ENCODE measurements at places on chromosomes 3 and 15.

DNA sequence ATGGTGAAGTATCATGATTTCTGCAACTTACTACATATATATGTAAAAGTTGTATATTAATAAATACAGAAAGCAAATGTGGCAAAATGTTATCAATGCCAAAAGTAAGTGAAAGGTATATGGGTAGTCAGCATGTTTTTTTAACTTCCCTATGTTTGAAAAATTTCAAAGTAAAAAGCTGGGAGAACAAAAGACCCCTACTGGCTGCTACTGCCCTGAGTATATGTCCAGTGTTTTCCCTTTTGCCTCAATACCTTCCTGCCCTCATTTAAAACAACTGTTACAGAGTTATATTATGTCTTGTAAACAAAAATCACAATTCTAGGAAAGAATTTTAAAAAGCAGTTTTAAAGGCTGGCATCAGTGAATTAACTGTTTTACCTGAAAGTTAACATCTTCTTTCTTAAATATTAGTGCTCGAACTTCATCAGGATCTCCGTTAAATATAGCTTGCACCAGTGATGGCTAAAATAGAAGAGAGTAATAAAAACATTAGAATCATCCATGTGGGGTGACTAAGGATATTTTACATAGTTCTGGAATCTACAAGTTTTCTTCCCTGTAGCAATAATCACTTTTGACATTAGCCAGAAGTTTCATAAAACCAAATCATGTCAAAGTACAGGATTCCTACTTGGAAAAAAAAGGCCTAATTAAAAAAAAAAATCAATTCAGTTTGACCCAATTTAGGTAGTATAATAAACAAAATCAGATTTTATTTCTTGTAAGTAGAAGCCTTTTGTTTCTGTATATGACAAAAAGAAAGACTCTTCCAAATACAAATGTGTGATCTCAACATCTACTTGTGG is 2.7 kb downstream of the ANKRD28 start:
- no peak for DNase-seq

GRCh38 chr3:31004025-31004678 is 109.7 kb upstream of the GADL1 start:
- no peak for DNase-seq

DNA sequence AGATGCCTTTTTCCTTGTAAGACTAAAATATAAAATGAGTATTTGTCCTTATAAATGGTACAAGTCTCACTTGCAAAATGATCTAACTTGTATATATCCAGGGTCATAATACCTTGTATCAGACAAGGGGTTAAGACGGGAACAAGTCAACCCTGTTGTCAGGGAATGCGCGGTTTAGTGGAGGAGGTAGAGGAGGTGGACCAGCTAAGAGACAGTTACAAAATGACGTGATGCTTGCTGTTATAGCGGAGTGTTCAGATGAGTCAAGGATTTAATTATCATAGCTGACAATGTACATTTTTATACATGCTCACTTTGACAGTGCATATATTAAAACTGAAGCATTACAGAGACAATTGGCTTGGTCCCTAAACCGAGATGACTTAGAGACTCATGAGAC is 26.8 kb upstream of the KLHL25 start:
- DNase-seq = no peak

DNA sequence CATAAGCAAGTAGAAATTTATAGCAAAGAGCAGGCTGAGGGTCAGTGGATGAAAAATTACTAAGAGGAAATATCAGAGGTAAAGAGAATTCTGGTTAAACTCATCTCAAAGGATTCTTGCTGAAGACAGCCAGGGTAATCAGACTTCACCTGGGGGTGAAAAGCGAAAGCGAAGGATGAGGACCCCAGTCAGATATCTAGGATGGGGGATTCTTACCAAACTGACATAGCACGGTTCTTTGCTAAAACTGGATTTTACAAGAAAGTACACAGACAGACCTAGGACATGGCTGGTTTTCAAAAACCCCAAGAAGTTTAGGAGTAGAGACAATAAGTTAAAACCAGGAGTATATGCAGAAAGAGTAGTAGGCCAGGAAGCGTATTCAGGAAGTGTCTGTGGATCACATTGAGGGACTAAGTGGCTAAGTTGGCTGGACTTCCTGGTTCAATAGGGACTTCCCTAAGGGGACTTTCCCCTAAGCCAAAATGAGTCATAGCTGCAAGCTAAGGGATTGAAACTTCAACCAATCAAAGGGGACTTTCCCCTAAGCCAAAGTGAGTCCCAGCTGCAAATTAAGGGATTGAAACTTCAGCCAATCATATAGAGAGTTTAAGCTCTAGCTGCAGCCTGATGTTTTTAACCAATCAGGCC is 2.4 kb upstream of the CFAP91 start:
- no peak for DNase-seq

DNA sequence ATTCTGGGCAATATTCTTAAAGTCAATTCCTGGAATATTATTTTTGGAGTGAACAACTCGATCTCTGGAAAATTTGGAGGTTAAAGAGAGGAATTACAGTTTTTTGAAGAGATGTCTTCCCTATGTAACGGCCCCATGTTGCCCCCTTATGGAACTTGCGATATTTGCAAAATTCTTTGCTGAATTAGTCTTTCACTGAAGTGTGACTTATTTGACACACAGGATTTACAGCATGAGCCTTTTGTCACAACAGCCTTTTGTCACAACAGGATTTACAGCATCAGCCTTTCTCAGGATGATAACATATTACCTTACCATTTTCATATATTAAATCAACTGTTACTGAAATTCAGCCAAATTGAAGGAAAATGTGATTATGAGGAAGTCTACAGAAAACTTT is 37.8 kb upstream of the SPTSSB start:
- DNase-seq = peak; percentile 22

DNA sequence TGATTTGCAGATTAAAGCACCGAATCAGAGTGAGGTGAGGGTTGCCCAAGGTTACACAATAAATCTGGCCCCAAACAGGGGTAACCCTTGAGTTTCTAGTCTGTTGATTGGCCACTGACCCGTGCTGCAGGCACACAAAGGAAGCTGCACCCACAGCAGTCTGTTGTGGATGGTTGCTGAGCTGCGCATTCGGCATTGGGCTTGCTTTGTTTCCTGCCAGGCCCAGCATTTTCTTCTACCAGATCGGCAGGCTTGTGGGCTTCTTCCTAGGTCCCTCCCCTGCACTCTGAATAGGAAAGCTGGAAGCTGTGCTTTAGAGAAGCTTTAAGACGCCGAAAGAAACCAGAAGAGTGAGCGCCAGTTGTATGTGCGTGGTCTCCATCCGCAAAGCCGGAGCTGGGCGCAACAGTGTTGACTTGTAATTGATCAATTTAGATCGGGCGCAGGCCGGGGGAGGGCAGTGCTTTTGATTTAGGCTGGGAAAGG is 12.1 kb downstream of the B3GNT5 start:
- DNase-seq = peak; percentile 50

- DNase-seq = no peak
Measured at GRCh38 chr3:105316331-105316730, 50.4 kb upstream of the ALCAM start.

GRCh38 chr3:98657457-98657856 is 64.0 kb upstream of the CPOX start:
- no peak for DNase-seq

DNA sequence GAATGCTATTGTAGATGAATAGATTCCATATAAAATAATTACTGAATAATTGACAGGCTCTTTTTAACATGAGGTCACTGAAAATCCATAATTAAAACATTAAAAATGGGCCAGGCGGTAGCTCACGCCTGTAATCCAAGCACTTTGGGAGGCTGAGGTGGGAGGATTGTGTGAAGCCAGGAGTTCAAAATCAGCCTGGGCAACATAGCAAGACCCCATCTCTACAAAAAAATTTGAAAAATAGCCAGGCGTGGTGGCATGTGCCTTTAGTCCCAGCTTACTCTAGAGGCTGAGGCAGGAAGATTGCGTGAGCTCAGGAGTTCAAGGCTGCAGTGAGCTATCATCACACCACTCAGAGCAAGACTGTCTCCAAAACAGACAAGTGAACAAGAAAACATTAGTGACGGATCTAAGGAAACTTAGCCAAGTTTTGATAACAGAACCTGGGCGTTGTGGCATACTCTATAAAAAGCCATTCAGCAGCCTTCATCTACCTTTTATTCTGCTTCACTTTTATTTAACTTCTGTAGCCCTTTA is 110.5 kb downstream of the KLHL25 start:
- no peak for DNase-seq

- DNase-seq = no peak
Measured at GRCh38 chr3:67617518-67617917, 36.9 kb downstream of the SUCLG2 start.

DNA sequence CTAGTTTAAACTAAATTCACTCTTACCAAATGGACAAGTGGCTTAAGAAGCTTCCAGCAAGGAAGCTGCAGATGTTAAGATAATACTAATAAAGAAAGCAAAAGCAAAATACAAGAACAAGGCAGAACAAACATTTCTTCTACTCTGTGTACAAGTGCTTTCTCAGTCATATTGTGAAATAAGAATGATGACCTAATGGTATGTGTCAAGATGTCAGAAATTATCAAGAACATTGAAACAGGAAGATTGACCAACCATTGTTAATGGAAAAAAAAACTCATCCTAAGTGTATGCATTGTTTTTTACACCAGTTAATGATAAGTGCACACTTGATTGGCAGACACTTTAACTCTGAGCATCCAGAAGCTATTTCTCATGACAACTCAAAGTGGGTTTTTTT is 65.4 kb upstream of the P2RY1 start:
- no peak for DNase-seq

- no peak for DNase-seq
Measured at GRCh38 chr3:535566-536416, 339.2 kb downstream of the CHL1 start.

DNA sequence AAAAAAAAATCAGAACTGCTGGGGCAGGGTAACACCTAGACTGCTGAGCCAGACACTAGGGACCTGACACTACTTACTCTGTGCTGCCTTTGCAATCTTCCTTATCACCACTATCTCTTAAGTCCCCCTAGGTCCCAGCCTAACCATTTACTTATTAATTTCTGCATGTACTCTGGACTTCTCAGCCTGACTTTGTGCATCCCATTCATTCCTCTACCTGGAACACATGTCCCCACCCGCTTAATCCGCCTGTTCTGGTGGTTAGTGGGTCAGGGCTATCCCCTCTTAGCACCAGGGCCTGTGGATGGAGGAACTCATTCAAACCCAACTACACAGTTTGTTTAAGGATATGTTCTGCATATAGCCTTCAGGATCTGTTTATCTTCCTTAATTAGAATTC is 5.0 kb upstream of the CACNA1D start:
- no peak for DNase-seq

DNA sequence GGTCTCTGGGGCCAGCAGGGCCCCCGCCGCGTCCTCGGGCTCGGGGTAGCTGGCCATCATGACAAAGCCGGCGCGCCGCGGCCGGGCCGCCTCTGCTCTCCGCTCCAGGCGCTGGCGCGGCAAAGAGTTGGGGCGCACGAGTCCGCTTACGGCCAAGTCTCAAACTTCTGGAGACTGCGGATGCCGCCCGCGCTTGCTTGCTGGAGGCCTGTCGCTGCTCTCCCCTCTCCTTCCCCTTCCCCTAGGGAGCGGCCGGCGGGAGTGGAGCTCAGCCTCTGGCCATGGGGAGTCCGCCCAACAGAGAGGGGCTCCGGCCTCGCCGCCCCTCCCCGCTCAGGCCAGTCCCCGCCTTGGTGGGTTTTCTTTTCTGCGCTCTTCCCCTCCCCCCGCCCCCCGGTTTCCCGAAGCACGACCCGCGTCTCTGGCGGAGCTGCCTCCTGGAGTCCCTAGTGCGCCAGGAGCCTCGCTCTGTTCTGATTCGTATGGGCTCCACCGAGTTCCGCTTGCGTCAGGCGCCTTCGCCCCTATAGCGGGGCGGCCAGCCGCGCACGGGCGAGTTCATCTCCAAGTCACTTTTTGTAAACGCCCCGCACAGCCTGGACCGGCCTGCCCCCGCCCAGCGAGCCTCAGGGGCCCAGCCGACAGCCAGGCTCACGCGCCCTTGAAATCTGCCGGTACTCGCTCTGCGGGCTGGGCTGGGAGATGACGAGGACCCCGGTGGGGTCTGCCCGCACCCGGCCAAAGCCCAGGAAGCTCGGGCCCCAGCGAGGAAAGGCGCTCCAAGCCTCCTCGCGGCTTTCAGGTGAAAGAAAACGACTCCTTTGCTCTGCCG is at the start of the genes FOXL2 and FOXL2NB:
FOXL2 (minus strand) TSS at position 475 of the 832 bp plus-strand sequence; CDS start at position 60, 415 bp downstream.
FOXL2NB (plus strand) TSS at position 555 of the 832 bp plus-strand sequence; CDS start at position 703, 148 bp downstream.
- DNase-seq = no peak

DNA sequence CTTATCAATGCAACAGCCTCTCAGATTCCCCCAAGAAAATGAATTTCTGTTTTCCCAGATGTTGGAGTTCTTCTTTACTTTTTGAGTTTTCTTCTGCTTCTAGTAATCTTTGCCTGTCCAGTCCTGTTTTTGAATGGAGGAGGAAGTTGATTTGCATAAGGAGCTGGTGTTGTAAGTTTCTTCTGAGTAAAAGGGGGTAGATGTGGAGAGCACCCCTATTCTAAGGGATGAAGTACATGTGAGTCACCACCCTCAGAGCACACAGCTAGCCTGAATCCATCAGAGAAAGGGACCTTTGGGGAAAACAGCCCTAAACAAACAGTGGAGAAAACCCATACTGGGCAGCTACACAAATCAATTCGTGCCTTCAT is 34.5 kb downstream of the ACAA1 start:
- DNase-seq = no peak

- DNase-seq = no peak
Measured at GRCh38 chr3:108414007-108414406, 96.4 kb downstream of the MYH15 start.

GRCh38 chr15:90286678-90287077 is 21.2 kb downstream of the NGRN start:
- no peak for DNase-seq

GRCh38 chr3:115974940-115975339 is 351.6 kb downstream of the GAP43 start:
- DNase-seq = no peak

GRCh38 chr15:27958911-27959578 is 140.1 kb downstream of the OCA2 start:
- DNase-seq = no peak

GRCh38 chr3:14172496-14172895 is 5.9 kb downstream of the XPC start:
- DNase-seq = no peak

DNA sequence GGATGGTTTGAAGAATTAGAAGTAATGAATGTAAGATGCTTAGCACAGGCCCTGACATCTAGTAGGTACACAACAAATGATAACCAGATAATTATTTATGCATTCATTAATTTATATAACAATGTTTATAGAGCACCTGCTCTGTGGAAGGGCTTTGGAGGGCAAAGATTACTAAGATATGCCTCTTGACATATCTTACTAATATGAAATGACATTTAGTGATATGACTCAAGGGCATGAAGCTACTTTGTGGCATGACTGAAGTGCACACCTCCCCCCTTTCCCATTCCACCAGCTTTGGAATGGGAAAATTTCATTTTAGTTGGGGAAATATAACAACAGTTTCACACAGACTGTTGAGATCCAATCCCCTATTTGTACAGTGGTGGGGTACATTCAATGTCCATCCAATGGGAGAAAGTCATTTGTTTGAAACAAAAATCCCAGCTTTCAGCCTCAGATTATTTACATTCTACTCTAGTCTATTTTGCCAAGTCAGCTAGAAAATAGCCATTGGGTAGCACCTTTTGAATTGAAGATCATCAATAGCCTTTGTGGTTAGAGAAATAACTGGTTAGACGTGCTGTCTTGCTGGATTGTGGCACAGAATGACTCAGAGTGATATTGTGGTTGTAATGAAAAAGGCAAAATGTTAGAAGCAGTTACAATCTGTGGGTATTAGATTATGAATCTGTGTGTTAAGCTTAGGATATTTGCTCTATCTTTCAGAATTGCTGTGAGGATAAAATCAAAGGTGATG is 72.9 kb downstream of the MOBP start:
- no peak for DNase-seq

- DNase-seq = no peak
Measured at GRCh38 chr15:51191766-51192165, 97.1 kb upstream of the TNFAIP8L3 start.

Data from NCI-H1417 treated with DMSO at 0.1 percent for 48 hours (cell line).